GM10248 (cell line): ENCODE measurements at places on chromosomes 1 and 21.

GRCh38 chr1:88224906-88225305, 459.2 kb upstream of the PKN2 start:
- no peak for DNase-seq

DNA sequence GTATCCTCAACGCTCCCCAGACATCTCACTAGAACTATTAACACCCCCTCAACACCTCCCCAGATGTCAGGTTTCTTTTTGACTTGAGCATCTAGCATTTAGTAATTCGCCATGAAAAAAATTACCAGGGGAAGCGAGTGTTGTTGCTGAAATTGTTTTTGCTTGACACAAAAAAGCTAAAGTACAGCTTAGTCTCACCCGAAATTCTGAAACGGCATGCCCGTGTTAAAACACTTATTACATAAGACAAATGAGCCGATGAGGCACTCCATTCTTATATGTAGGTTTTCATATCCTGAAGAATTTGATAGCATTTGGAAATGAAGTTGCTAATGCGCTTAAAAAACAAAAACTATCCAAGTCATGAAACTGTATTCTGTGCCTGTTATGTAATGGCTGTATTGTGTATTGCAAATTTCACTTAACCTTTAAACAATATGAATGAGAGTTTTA, 1.3 kb upstream of the NRIP1 start:
- no peak for DNase-seq

GRCh38 chr1:155504207-155504606, 58.4 kb downstream of the ASH1L start:
- DNase-seq = peak; percentile 38

GRCh38 chr1:186311375-186312051, 63.5 kb downstream of the TPR start:
- DNase-seq = no peak

DNA sequence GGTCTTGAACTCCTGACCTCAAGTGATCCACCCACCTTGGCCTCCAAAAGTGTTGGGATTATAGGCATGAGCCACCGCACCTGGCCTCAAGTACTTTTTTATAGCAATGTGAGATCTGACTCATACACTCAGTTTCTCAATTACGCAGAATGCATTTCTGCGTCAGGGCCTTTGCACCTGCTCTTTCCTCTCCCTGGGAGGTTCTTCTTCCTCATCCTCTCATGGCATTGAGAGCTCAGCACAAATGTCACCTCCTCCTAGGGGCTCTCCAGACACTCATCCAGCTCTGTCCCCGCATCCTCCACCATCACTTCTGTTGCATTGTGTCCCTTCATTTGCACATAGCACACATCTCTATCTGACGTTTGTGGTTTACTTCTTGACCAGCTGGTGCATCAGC, 418.8 kb downstream of the PTPRU start:
- DNase-seq = no peak

- DNase-seq = no peak
Measured at GRCh38 chr1:225466848-225467192, 39.0 kb upstream of the LBR start.

DNA sequence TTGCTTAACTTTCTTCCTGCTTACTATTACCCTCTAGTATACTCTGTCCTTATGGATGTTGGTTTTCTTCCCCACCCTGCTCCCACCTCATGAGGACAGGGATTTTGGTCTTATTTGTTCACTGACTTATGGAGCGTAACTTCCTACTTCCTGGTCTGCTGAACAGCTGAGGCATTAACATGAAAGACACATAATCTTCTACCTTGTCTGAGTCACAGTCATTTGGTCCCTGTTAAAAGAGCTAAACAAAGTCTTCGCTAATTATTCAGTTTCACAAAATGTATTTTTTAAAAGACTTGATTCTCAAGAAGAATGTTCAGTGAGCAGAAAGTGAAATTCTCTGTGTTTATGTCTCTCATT, 18.5 kb downstream of the RNASEL start:
- peak; percentile 32 for DNase-seq

GRCh38 chr1:59322814-59323213, 25.9 kb downstream of the FGGY start:
- DNase-seq = no peak

DNA sequence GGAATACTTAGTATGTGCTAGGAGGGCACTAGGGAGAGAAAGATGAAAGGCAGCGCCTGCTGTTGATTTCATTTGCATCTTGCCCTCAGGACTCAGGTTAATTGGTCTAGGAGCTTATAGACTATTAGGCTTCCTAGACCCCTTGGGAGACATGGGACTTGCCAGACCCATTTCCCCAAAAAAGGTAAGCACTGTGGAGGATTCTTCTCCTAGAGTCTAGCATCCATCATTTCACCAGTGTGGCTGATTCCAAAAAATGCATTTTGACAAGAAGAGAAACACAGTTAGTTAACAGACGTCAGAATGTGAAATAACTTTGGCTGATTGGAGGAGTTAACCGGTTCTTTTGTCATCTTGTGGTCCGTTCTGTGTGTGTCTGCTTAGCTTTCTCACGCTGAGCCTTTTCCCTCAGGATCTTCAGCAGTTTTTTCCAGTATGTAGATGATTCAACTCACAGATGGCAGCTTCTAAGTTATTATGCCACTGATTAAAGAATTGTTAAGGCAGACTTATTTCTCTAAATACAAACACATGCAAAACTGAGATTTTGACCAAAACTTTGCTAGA, 108.8 kb downstream of the KIF26B start:
- no peak for DNase-seq

- DNase-seq = no peak
Measured at GRCh38 chr1:183968386-183968785, 69.1 kb downstream of the COLGALT2 start.

DNA sequence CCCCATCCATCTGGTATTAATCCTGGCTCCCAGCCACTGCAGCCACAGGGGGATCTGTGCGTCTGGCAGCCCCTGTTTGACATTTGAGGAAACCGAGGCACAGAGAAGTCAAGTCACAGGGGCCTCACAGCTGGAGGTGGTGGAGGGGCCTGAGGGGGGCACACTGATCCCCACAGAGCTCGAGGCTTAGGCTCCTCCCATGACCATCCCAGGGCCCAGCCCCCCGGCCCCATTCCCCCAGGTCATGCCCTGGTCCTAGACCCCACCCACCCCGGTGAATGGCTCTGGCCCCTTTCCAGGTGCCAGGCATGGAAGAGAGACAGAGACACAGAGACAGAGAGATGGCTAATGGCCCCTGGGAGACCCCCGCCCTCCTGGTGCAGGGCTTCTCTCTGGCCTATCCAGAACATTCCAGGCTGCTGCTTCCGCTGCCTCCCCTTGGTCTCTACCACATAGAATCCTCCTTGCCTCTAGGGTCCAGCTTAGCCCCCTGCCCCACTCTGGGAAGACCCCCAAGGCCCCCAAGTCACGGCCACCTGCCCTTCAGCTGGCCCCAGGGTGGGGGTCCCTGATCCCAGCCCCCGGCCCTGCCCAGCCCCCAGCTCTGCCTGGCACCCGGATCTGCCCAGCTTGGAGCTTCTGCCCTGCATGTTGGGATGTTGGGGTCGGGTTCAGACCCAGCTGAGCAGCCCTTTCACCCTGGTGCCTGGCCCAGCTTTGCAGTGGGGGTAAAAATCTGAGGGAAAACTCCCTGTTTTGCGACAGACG, 29.2 kb upstream of the LRRC3 start:
- no peak for DNase-seq

DNA sequence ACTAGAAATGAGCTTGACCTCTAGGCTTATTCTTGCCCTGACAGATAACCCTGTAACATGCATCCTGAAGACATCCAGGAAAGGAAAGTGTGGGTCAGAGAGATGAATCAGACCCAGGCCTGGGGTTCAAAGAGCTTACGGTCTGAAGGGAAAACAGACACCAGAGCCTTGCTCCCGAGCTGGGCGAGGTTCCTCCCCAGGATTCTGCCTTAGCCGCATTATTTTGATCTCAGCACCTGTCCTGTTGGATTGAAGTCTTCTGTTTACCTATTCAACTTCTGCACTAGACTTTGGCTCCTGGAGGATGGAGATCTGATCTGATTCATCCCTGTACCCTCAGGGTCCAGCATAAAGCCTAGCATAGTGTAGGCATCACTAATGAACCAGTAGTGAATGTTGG, 1.9 kb downstream of the CYP4B1 start:
- DNase-seq = no peak

DNA sequence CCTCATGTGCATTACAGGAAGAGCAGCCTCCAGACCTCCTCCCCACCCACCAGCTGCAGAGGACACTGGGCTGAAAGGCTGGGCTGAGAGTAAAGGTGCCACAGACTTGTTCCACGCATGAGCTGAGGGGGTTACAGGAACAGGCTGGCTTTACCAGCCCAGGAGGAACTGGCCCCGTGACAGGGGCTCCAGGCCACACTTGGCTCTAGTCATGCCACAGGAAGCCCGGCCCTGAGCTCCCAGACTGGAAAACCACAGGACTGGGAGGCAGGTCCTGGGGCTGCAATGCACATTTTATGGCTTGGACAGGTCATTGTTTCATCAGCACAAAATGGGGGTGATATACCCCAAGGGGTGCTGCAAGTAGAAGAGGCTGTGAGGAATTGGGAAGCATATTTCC, 35.6 kb downstream of the GPA33 start:
- DNase-seq = no peak

DNA sequence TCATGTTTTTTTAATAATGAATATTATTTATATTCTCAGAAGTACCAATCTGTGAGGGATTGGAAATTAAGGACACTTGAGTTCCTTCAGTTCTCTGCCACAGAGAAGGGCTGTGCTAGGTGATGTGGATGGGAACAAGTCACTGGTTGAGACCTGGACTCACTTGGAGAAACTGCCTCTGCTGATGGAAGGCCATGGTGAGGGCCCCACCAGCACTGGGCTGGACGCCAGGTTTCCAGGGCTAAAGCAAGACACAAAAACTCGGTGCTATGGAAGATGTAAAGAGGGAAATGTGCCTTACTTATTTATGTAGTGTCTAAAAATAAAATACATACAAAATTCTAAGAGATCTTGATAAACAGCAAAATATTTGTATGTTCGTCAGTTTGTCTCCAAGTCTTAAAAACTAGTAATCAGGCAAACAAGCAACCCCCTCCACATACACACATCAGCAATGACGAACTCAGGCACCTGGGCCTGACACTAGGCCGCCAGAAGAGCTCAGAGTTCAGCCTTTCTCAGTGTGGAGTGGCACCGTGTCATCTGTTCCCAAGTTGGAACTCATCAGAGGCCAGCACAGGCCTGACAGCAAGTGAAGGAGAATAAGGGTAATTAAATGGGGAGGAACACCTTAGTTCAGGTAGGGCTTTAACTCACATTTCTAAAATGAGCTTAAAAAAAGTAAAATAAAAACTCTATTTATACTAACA, 19.6 kb downstream of the SIPA1L2 start:
- no peak for DNase-seq

DNA sequence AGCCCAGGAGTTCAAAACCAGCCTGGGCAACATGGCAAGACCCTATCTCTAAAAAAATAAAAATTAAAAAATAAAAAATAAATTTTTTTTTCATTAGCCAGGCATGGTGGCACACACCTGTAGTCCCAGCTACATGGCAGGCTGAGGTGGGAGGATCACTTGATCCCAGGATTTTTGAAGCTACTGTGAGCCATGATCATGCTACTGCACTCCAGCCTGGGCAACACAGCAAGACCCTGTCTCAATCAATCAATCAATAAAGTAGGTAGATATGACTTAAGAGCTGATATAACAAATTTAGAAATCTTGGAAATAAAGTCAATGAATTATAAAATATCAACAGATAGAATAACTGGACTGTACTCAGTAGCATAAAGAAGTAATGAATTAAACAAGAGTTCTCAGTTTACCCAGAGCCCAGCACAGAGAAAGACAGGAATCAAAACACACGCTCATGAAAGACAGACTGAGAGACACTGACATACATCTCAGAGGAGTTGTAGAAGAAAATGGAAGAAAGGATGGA, 69.7 kb downstream of the LRRC8C start:
- no peak for DNase-seq

GRCh38 chr1:207711285-207711684, 40.6 kb upstream of the CD46 start:
- DNase-seq = no peak

GRCh38 chr1:84171481-84171880, 27.4 kb downstream of the PRKACB start:
- DNase-seq = no peak
